ENCODE measurements at places on chromosomes 5 and 9. TPM values are rescaled to one million over a fixed set of nuclear protein-coding genes. Genes with fewer than 3 reads are reported as not detected.

DNA sequence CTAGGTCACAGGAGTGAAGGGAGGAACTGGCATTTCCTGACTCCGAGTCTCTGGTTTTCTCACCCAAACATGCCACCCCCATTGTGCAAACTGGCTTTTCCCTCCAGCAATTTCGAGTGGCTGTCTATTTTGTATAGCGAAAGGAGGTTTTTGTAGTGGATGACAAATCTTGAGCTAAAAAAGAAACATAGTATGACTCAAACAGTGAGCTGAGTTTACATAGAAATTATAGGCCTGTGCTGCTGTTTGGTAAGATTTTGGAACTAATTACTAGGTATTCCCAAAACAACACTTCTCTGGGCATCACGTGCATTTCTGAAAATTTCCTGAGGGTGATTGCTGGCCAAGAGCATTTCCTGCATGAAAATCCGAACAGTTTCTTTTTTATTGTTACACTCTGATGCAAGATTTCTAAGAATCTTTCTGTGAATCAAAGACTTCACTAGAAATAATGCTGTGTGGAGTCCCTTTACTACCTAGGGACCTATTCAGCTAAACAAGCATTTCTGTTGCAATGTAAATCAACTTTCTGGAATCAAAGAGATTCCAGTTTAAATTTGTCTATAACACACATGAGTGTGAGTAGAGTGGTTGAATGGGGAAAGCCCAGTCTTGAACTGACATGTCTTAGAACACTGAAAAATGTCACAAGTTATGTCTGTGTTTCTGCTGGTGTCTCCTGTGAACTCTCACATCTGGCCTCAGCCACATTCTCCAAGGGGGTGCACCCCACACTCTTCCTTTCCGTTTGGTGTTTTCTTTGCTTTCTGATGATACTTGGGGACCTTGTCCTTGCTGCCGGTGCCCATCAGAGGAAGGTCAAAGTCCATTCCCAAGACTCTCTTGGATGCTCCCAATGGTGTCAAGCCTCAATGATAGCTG is 33.3 kb upstream of the DAPK1 start:
- DNase-seq: no peak

DNA sequence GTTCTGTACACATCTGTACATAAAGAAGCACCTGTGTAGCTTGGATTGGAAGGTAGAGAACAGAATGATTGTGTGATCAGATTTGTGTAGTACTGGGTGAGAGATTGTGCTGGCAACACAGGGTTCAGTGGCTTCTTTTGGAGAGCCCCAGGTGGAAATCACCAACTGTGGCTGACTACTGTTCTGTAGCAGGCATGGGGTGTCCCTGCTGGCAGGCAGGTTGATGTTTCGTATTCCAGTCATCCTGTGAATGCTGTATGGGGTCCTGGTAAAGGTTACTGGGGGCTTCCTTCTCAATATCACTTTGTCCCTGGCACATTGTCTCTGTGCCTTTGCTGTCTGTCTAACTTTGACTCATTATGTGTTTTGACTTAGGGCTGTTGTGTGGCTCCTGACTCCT is 5.3 kb downstream of the ASPN start:
- DNase-seq: no peak

DNA sequence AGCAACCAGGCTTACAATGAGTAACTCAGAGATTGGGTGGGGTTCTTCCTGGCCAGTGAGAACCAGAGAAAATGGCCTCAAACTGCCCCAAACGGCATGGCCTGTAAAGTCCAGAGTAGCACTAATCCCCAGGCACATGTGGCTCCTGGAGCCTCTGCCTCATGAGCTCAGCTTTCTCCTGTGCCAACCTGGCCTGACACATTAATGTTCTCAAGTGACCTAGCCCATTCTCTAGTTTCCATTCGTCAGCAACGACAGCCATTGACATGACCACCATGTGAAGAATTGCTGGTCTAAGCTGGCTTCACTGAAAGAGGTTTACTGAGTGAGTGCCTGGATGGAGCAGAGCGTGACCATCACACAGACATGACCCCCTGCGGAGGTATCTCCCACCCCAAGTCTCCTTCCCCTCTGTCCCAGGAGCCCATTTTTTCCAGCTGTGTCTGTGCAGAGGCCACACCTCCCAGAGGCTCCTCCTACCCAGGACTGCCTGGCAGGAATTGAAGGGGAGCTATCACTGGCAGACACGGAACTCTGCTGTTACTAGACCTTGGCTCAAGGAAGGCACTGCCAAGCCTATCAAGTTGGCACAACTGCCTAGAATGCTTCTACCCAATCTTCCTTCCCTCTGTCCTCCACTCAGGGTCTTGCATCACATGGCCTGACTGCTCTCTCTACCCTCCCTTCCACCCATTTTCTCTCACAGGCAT is 59.0 kb upstream of the BOD1 start:
- no peak for DNase-seq

DNA sequence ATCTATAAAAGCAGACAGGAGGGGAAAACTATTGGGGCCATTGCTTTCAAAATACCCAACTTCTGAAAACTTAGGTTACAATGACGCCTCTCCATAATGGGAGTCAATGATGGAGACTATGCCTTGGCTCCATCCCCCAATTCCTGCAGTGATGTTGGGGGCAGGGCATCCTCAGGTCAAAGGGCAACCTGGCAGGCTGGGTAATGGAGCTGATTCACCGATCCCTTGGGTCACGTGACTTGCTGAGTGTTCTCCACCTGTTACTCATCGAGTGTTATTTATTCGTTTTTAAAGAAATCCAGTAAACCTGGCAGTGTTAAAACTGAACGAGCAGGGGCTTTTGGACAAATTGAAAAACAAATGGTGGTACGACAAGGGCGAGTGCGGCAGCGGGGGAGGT is 244.4 kb downstream of the FAM114A2 start:
- no peak for DNase-seq

DNA sequence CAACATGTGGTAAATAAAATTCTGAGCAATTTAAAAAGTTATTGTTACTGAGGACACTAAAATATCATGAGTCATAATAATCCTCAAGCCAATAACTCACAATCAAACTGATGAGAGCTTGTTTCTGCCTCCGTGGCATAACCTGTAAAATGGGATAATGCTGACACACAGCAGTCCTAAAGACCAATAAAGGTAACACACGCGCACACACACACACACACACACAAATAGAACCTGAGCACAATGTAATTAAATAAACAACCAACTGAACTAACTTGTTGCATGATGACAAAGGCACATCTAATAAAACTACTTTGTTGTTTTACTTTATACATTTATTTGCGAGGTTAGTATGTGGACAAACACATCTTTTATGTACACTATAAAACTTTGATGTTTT is 358.2 kb downstream of the BNC2 start:
- no peak for DNase-seq

GRCh38 chr5:108727651-108728565 is 19.8 kb upstream of the FER start:
- DNase-seq: peak; percentile 47

GRCh38 chr5:26538226-26538625 is 500.2 kb downstream of the CDH9 start:
- no peak for DNase-seq

- no peak for DNase-seq
These were observed 161.2 kb downstream of the GNA14 start for GRCh38 chr9:77486968-77487367.

DNA sequence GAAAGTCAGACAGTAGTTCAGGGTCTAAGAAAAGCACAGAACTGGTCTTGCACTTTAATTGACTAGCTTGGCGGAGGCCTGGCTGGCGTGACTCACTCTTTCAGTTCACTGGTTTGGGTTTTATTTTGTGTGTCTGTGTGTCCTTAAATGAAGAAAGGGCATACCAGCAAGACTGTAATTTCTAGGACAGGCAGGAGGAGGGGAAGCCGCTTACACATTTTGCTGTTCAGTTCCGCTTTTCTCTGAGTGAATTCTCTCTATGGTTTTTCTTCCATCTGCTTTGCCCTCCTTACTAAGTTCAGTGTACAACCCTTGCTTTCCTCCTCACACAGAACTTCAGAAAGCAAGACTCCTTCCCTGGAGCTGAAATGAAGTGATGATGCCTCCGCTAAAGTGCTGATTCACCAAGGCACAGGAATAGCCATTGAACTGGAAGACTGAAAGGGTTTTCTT is 150.8 kb downstream of the MEF2C start:
- DNase-seq: peak; percentile 32

COL23A1 gene
- 1.5 TPM for total RNA-seq

ANKRD18A gene
- total RNA-seq: not detected

TSTD2 gene
- total RNA-seq: 51.4 TPM

ADGRV1 gene
- total RNA-seq: not detected
